Mammary epithelial cell (primary cell): ENCODE measurements at places on chromosomes 1 and 21. TPM values are rescaled to one million over a fixed set of nuclear protein-coding genes. Genes with fewer than 3 reads are reported as not detected.

Gene AMPD1
- not detected for polyA plus RNA-seq

GRCh38 chr1:221839782-221840395, 98.0 kb upstream of the DUSP10 start:
- peak; percentile 100 for DNase-seq

Gene RGS13
- not detected for polyA plus RNA-seq

Gene KRTAP21-2
- polyA plus RNA-seq: not detected

Gene CASZ1
- polyA plus RNA-seq: 4.3 TPM

- no peak for DNase-seq
These were observed 2.1 kb downstream of the EVA1B start for GRCh38 chr1:36321119-36321951.

GRCh38 chr1:151085953-151086559, 15.5 kb downstream of the GABPB2 start:
- no peak for DNase-seq

GRCh38 chr1:9589719-9590157, 1.0 kb downstream of the TMEM201 start:
- DNase-seq: peak; percentile 32

GRCh38 chr1:18440385-18441226, 40.1 kb upstream of the KLHDC7A start:
- DNase-seq: no peak

- peak; percentile 88 for DNase-seq
These were observed at the start of gene EFNA4 for GRCh38 chr1:155063550-155064110. TSS of gene EFNA4 (plus strand) at chr1:155063740. CDS start at chr1:155063824, 84 bp downstream.

Gene A3GALT2
- polyA plus RNA-seq: not detected

DNA sequence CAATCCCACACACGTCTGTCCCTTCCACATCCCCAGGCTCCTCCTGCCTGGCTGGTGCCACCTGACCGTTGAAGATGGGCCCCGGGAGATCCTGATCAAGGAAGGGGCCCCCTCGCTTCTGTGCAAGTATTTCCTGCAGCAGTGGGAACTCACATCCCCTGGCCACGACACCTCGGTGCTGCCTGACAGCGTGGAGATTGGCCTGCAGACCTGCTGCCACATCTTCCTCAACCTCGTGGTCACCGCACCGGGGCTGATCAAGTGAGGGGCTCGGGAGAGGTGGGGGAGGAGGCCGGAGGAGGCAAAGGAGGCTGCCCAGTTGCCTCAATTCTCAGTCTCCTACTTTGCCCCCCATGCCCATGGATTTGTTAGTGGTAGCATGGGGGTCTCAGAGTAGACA, 5.6 kb downstream of the NCDN start:
- no peak for DNase-seq

DNA sequence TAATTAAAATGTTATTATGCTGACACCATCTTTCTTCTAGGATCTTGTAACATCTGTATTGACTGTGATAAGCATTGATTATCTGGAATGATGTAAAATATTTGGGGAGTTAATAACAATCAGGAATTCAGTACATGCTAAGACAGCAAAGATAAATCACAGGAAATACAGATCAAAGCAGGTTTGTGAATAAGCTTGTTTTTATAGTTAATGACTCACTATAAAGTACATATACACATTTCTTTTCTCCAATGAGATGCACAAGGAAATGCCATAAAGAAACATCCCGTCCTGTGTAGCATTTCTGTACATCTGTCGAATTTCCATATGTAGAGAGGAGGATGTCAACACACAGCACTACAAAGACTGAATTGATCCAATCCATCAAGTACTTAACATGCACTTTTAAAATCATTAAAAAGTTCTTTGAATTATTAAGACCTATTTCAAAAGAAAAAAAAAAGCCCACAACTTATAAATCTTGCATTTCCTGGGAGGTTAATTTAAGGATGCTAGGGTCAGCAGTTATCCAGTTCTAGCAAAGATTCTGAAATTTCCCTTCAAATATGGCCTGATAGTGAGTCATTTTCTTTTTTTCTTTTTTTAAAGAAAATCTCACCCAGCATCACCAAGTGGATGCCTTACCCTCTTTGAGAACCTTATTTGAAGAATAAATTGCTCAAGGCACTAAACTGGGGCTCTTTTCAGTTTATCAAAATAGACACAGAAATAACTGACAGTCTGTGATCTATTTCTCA, 243.2 kb upstream of the NR5A2 start:
- DNase-seq: peak; percentile 42

DNA sequence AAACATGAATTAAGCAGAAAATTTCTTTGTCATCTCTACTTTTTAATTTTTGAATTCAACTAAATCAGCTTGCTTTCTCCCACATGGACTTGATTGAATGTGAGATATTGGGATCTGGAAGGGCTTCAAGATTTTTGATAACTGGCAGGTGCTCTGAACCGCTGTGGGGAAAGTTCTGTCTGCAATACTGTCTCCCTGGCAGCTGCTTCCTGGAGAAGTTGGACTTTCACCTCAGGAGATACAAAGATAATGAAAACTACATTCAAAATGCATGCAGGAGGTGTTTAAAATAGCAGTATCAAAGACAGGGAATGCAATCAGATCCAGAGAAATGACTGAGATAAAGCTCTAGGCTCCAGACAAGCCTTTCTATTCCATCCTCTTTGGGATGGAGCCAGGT, 338.3 kb downstream of the NEGR1 start:
- no peak for DNase-seq

Gene LMX1A
- not detected for polyA plus RNA-seq

GRCh38 chr1:234987415-234988154, 141.1 kb downstream of the TOMM20 start:
- peak; percentile 72 for DNase-seq

- DNase-seq: no peak
These were observed 7.3 kb downstream of the KIF21B start for GRCh38 chr1:201016211-201016651.

DNA sequence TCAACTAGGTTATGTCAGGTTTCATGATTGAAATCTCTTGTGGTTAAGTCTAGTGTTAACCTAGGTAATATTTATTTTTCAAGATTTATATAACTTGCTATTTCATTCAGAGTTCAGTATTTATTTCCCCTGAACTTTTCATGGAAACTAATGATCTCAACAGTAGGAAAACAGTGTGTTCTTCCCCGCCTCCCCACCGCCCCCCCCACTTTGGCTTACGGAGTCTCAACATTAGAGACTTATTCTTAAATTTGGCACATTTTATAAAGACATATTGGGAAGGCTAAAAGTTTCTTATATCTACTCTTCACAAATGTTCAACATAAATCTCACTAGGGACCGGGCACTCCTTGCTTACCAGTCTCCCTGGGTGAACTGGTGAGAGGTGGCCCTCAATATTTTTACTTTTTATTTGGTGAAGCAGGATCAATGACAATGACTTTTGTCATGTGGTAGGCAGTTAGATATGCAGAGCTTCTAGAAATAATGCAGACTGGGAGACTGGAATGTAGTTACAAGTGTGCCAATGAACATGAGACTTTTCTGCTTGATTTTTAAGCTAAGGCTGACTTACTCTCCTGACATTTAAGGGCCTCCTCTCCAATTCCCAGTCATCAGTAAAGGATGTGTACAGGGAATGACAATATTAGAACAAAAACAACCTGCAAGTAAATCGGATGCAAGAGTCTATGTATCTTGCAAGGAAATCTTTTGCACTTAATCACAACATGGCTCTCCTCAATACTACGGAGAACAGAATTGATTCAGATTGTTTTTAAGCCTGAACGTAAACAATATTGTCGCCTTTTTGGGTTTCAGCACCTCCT, 1.7 kb upstream of the MAN1A2 start:
- no peak for DNase-seq

Gene PTPRU
- polyA plus RNA-seq: 29.4 TPM

Gene RGS1
- polyA plus RNA-seq: not detected

DNA sequence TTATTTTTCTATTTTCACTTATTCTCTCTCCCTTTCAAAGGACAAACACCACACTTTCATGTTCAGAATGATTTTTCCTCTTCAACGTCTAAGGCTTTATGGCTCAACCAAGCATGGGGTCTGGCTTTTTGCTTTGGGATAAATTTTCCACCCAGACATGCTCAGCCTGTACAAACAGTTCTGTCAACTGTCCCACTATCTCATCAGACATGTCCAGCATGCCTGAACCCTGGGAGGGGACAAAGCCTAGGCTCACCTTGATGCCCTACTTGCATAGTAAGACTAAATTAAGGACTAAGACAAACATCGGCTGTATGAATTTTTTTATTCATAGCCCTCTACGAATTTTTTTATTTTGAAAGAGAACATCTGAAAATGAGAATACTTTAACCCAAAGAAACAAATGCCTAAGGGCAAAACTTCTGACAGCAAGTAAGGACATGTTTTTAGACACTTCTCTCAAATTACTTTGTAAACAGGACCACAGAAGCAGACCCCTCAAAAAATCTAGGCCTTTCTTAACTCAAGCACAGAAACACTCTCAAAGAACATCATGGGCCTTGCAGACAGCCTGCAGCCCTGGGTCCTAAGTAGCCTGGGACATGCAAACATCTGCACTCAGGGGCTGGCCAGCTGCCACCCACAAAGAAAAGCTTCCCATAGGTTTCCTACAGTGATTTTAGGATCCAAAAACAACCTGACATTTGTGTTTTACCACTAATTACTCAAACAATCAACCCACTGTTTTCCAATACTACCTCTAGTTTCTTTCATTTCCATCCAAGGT, 72.3 kb upstream of the PALMD start:
- no peak for DNase-seq

Gene AQP10
- not detected for polyA plus RNA-seq

DNA sequence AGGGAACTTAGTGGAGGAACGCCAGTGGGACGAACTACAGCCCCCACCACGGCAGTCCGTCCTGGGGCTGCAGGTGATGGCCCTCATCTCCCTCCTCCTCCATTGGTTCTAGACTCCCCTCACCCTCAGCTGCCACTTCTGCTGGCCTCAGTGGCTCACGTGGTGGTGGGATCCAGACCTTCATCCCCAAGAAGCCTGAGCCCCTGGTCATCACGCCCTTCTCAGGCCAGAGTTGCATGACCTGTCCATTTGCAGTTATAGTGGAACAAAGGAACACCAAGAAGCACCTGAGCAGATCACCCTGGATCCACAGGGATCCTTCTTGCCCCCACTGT, 13.0 kb upstream of the FAM110D start:
- no peak for DNase-seq
